Stimulated activated CD8-positive, alpha-beta memory T cell treated with anti-CD3 and anti-CD28 coated beads, Interleukin-12 subunit alpha, Interleukin-12 subunit beta, amount 100 ng/mL, for 4 hours (primary cell): ENCODE measurements at places on chromosomes 4 and X.

GRCh38 chr4:27358269-27358668 lies 497.6 kb downstream of the STIM2 start:
- DNase-seq: no peak

DNA sequence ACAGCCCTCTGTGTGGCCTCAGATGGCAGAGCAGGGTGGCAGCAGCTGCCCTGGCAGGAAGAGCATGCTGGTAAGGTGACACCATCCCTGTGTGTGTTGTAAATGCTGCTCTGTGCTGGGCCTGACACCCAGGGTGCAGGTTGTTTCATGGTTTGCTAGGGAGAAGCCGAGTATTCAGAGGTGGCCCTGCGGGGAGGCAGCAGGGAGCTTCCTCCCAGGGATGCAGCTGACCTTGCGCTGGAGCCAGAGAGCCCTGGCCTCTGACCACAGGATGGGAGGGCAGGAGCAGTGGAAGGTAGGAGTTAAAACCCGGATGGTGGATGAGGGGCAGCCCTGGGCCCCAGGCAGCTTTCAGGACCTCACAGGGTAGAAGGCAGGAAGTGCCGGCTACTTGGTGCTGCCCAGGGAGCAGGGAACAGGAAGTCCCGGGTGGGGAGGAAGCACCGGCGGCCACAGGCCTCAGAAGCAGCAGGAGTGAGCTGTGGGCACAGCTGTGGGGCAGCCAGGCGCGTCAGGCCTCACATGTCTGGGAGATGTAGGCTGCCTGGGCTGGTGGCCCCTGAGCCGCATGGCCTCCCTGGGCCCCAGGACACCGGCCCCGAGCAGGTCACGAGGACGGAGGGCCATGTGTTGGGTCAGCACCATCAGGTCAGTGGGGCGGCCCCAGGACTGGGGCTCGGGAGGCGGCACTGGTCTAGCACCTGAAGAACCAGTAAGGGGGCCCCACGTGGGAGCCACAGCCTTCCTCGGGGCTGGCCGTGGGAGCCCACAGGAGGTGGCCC lies 19.1 kb downstream of the SH3BP2 start:
- no peak for DNase-seq

- no peak for DNase-seq
Measured at GRCh38 chr4:73450398-73451004, 14.5 kb downstream of the AFP start.

DNA sequence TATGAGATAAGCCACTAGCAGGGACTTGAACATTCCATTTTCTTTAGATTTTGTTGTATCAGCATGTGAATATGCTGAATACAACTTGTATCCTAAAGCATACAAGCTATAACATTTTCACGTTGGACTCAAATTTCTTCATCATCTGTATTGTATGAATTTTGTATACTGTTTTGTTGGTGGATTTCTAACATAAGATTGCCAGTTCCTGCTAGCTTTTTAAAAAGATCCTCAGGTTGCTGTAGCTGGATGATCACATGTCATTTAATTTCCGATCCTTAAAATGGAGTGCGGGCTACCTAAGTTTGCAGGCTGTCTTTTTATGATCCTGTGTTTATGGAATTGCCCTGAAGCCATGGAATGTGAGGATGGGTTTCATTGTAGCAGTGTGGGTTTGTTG lies 6.9 kb downstream of the PDLIM5 start:
- no peak for DNase-seq

DNA sequence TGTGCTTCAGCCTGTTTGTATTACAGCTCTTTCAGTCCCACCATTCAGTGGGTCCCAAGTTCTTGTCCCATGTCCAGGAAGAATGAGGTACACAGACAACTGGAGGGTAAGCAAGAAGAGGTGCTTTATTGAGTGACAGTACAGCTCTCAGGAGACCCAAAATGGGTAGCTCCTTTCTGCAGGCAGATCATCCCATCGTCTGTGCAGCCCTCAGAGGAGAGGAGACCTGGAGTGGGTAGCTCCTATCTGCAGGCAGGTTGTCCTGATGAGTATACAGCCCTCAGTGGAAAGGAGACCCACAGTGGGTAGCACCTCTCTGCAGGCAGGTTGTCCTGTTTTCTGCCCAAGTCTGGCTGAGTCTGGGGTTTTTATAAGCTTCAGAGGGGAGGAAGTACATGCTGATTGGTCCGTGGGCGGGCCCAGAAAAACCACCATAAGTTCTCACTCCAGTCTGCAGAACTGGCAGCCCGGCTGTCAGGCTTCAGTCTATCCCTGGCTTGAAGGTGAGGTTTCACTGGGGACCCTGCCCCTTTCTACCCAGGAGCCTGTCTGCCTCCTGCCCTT lies 18.0 kb downstream of the GRK4 start:
- no peak for DNase-seq

- no peak for DNase-seq
Measured at GRCh38 chr4:90211174-90211573, 84.0 kb downstream of the CCSER1 start.

- no peak for DNase-seq
Measured at GRCh38 chr4:5824635-5825034, 68.3 kb downstream of the CRMP1 start.

DNA sequence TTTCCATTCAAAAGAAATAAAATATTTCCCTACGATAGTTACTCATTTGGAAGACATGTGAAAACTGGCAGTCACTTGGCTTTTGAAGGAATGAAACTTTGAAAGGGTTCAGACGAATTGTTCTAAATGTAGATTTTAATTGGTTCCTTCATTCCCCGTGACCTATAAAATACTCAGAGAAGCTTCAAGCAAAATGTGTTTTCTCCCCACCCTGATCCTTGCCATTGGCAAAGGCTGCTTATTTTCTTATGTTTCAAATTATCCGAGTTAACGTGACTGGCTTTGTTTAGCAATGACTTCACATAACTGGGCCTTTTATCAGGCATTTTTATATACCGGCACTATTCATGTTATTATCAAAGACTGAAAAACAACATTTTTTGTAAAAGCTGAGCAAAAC lies 204.1 kb upstream of the NEIL3 start:
- DNase-seq: no peak

DNA sequence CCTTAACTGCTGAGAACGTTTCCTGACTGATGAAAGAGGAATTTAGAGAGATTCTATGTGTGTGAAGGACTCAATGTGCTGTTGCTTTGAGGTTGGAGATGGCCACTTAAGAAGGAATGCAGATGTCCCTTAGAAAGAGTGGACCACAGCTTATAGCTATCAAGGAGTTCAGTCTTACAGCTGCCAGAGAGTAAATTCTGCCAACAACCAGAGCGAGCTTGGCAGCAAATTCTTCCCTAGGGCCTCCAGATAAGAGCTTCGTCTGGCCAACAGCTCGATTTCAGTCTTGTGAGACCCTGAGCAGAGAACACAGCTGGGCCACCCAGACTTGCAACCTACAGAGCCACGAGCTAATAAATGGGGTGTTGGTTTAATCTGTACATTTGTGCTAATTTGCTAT lies 21.8 kb downstream of the MID1 start:
- DNase-seq: no peak
